Cerebellar nuclear complex (tissue), 1 donor: ENCODE measurements at places on chromosomes 1 and 21.

DNA sequence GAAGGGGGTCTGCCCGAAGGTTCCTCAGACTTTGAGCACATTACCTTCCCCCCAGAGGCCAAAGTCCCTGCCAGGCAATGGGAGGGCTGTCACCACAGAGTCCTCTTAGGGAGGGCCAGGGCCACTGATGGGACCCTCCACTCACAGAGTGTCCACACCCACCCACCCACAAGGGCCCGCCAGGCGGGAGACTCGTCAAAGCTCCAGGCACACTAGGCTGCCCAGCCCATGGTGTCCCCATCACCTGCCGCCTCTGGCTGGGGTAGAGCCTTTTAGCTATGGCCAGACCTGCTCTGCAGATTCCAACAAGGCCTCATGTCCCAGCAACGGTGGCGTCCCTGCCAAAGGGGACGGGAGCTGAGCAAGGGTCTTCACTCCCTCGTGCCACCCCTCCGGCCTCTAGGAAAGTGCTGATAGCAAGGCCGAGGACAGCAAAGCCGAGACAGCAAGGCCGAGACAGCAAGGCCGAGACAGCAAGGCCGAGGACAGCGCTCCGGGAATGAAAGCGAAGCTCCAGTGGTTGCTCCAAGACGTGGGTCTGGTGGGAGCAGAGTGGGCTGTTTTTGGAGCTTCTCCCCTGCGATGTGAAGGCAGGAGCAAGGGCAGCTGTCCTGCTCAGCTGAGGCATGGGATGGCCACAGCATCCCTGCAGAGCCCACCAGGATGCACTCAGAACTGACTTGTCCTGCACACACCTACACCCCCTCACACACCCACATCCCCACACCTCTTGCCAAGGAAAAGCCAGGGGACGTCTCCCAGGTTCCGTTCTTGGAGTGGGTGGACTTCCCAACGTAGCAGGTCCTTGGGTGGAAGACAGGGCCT lies 123.4 kb downstream of the CRYAA start:
- no peak for DNase-seq

DNA sequence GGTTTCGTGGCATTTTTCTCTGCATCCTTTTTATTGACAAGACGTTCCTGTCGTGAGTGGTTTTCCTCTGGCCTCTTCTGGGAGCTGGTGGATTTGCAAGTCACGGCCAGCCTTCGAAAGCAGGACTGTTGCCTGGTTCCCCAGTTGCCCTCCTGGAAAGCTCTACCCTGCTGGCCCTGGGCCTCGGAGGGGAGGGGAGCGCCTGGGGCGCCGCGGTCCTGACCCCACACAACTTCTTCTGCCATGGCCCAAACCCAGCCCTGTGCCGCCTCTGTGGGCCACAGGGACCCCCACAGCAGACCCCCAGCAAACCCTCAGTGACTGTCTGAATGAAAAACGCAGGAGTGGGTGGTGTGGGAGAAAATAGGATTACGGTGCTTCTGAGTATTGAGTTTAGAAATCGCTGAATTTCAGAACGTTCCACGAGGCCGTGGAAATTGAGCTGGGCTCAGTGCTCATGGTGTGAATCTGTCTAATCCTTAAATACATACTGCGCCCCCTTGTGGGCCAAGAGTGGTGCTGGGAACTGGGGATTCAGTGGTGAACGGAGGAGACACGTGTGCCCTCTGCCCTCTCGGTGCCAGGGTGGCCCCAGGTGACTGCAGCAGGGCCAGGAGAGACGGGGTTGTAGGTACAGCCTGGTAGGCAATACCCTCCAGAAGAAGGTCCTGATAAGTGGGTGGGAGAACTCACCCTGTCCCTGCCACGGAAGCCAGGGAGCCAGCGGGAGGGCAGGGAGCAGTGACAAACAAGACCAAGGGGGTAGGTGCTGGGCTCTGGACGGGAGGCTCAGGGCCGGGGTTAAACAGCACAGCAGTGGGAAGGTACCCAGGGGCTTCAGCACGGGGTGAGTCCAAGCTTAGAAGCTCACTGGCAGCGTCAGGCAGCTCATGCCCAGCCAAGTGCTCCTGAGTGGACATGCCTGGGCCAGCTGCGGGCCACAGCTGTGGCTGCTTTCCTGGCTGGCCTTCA lies 101.2 kb upstream of the COL6A1 start:
- no peak for DNase-seq

DNA sequence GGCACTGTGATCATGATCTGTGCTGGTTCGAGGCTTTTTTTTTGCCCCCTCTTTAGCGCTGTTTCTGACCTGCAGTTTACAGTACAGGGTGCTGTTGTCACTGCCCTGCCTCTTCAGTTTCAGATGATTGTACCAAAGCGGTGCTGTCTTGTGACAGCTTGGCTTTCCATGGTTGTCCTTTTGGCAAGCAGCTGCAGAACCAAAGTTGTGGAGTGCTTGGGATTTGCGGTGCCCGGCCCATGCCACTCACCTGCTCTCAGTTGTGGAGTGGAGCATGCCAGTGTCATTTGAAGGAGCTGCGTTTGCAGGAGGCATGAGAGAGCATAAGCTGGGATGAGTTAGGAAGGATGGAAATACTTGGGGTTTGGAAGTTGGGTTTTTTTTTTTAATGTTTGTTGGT lies 48.4 kb downstream of the DOP1B start:
- no peak for DNase-seq

DNA sequence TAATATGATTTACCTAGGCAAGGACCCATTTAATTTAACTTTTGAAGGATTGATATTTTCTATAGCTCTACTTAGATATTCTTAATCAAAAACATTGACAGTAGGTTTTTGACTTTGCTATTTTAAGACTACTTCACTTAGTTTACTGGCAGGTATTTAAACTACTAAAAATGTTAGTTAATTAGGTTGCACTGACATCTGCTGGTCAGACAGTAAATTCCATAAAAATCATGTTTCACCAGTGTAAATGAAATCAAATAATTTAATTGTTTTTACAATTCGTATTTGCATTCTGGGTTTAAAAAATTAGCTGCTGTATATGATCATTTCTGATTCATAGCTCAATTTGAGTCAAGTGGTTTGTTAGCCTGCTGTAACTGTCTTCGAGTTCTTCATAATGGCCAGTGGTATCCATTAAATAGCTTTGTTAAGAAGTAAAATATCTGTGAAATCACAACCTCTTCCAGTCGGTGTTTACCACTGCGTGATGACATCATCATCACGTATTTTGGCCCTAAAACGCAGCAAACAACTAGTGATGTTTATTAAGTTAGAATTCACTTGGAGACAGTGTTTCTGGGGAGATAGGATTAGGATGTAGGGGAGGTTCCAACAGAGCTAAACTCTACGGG lies 26.2 kb downstream of the EXTL2 start:
- DNase-seq = no peak

DNA sequence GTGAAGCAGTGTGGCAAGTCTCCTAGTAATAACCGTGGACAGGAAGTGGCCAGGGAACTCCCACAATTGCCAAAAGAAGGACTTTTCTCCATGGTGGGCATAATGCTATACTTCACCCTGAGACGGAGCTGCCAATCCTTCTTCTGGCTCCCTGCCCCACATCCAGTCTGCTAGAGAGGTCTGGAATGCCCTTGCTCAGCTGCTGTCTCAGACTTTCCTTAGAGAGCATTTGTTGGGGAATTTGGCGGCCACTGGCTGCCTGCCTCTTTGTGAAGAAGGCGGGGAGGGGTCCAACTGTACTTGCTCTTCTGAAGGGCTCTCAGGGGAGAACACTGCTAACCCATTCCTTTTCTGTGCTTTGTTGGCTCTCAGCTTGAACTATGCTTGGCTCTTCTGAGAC lies 123.7 kb upstream of the EDN2 start:
- DNase-seq = no peak

- no peak for DNase-seq
Measured at GRCh38 chr1:112231331-112231730, 164.7 kb upstream of the CTTNBP2NL start.

- DNase-seq = no peak
Measured at GRCh38 chr1:175167861-175168260, 24.7 kb downstream of the KIAA0040 start.

DNA sequence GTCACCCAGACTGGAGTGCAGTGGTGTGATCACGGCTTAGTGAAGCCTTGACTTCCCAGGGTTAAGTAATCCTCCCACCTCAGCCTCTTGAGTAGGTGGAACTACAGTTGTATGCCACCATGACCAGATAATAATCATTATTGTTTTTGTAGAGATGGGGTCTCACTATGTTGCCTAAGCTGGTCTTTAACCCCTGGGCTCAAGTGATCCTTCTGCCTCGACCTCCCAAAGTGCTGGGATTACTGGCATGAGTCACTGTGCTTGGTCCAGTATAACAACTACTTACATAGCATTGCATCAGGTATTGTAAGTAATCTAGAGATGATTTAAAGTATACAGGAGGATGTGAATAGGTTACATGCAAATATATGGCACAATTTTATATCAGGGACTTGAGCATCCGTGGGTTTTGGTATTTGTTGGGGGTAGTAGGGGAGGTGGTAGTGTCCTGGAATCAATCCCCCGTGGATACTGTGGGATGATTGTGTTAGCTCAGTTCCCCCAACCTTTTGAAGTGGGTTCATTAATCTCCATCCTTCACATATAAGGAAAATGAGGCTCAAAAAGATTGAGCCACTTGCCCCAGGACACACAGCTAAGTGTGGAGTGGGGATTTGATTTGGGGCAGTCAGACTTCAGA lies 61.4 kb upstream of the CNIH3 start:
- no peak for DNase-seq

- no peak for DNase-seq
Measured at GRCh38 chr1:154759196-154759595, 110.9 kb downstream of the KCNN3 start.

- no peak for DNase-seq
Measured at GRCh38 chr1:55172272-55172671, 42.9 kb downstream of the USP24 start.

DNA sequence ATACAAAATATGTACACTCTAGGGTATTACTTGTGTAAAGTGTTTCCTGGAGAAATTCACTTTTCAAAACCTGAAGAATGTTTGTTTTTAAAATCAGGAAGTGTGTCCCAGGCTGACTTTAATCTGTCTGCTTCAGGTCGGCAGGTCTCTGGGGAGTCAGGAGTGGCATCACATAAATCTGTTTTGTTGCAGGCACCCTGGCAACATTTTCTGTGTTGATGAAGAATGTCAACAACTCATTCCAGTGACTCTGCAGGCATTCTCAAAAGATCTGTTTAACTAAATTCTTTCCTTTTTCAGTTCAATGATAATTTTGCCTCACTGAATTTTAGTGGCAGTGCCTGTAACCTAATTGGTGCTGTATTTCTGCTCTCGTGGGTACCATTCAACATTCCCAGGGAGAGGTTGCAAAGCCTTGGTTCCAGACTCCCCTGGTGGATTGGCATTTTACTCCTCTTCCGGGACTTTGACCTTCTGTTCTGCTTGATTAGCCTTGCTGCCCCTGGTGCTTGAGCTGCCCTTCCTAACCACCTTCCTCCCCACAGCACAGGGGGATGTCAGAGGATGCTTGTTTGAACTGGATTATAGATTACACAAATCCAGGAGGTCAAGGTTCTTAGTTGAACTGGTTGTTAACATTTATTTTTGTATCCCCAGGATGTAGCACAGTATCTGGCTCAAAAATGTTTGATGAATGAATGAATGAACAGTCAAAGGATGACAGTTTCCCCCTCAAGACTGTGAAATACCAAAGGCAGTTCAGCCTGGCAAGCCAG lies 55.4 kb upstream of the LPGAT1 start:
- DNase-seq = no peak

DNA sequence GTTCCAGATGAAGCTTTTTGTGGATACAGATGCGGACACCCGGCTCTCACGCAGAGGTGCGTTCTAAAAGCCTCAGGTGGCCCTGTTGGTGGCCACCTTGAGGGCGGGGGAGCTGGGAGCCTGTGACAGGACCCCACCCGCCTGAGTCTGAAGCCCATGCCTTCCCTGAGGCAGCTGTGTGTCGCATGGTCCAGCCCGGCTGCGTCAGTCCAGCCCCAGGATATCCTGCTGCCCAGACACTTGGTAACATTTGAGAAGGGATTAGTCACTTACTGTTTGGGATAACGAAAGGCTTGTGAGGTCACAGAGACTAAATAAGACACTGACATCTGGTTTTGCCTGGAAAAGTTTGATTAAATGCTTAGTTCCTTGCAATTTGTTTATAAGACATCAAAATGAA lies 68.9 kb downstream of the UCK2 start:
- no peak for DNase-seq

DNA sequence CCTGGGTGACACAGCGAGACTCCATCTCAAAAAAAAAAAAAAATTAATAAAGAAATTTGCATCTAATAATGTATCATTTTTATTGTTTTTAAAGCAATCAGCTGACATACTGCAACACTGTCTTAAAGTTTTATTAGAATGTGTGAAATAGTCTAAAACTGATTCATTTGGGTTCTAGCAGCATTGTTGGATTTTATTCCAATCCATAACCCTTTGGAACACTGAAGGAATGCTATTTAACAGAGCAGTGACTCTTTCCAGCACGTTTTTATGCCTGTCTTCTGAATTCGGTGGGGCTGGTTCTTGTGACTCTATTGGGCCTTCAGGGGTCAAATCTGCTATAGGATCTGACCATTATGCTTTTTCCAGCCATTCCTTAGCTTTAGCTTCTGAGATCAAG lies 18.2 kb upstream of the FMO4 start:
- no peak for DNase-seq

DNA sequence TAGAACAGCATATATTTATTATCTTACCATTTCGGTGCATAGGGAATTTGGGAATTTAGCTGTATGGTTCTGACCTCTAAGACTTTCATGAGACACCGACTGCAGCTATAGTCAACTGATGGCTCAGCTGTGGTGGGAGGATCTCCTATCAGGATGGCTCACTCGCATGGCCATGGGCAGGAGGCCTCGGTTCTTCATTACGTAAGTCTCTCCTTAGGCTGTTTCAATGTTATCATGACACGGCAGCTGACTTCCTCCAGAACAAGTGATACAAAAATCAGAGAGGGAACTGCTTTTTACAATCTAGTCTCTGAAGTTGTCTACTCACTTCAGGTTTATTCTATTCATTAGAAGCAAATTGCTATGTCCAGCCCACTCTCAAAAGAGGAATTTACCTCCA lies 13.3 kb upstream of the CAPN8 start:
- no peak for DNase-seq

DNA sequence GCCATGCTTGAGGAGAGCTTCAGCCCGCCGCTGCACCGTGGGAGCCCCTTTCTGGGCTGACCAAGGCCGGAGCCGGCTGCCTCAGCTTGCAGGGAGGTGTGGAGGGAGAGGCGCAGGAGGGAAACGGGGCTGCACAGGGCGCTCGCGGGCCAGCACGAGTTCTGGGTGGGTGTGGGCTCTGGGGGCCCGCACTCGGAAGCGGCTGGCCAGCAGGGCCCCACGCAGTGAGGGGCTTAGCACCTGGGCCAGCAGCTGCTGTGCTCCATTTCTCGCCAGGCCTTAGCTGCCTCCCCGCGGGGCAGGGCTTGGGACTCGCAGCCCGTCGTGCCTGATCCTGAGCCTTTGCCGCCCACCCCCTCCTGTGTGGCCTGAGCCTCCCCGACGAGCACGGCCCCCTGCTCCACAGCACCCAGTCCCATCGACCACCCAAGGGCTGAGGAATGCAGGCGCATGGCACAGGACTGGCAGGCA lies 1554.0 kb downstream of the KCNT2 start:
- DNase-seq = no peak

GRCh38 chr1:28200234-28200873 lies 23.9 kb upstream of the PTAFR start:
- no peak for DNase-seq
